ENCODE measurements at places on chromosomes 4 and X.

DNA sequence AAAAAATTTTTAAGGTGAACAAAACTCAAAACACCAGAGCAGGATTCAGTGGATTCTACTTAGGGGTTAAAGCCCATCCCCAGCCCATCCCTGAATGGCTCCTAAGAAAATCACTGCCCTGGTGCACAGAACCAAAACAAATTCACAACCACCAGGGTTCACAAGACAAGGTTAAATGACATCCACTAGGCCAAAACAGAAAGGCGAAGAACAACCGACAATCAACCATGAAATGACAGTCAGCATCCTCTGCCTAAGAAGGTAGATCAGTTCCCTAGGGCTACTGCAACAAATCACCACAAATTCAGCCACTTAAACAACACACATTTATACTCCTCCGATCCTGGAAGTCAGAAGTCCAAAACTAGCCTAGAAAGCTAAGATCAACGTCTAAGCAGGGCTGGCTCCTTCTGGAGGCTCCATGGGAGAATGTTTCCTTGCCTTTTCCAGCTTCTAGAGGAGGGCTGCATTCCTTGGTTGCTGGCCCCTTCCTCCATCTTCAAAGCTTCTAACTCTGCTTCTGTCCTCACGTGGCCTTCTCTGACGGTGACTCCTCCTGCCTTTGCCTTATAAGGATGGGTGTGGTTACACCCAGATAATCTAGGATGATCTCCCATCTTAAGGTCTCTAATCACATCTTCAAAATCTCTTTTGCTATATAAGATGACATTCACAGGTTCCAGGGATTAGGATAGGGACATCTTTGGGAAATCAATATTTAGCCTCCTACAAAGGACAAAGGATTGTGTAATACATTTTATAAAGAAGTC lies 1.8 kb downstream of the CCNQ start:
- H3K4me1 ChIP-seq: peaks cover 20% of the 10 kb centered on the region
- H3K27ac ChIP-seq: no peak overlapping the region
- H3K36me3 ChIP-seq: peaks cover 7% of the 10 kb centered on the region
- H3K27me3 ChIP-seq: no peaks in the 10 kb centered on the region
- H3K4me3 ChIP-seq: no peak overlapping the region
- no peak for DNase-seq

DNA sequence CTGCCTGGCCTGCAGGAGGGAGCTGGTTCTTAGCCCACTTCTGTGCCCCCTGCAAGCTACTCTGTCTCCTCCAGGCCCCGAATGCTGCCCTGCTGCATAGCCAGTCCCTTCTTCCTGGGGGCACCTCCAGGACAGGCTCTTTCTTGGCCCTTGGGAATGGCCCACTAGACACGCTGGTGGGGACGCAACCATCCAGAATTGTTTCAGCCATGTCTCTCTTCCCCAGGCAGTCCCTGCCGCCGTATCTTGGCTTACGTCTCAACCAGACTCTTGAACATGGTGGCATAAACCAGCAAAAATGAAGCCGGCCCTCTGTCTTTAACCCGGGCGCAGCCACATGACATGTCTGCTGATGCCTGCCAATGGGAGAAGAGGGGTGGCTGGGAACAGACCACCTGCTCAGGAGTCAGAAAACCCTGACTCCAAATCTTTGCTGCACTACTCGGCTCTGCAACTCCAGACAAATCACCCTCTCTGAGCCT lies 9.0 kb downstream of the LRPAP1 start:
- DNase-seq: no peak
- H3K27me3 ChIP-seq: no peaks in the 10 kb centered on the region
- H3K27ac ChIP-seq: no peak overlapping the region

GRCh38 chrX:154840856-154841255 lies 6.4 kb upstream of the SMIM9 start:
- no peaks in the 10 kb centered on the region for H3K36me3 ChIP-seq
- H3K27me3 ChIP-seq: no peaks in the 10 kb centered on the region
- no peaks in the 10 kb centered on the region for H3K4me1 ChIP-seq
- no peak overlapping the region for H3K4me3 ChIP-seq
- DNase-seq: no peak

DNA sequence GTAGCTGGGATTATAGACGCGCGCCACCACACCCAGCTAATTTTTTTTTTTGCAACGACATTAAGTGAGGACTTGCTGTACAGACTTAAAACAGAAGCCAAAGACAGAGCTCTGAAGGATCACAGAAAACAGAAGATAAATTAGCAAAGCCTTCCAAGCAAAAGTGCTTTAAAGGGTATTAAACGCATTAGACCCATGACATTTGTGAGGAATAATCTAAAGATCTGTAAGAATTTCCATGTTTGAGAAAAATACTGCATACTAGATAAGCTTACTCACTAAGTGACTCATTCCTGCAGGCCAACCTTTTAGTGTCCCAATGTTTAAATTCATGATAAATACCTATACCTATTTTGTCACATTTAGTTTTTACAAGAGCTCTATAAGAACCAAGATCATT lies 27.4 kb downstream of the SMARCA1 start:
- H3K4me3 ChIP-seq: no peak overlapping the region
- DNase-seq: no peak
- no peaks in the 10 kb centered on the region for H3K27me3 ChIP-seq
- H3K4me1 ChIP-seq: no peaks in the 10 kb centered on the region

- no peak within 1 kb of the TSS for H3K27ac ChIP-seq
- peaks cover 33% of the 10 kb centered on the region for H3K27me3 ChIP-seq
- H3K4me1 ChIP-seq: peaks cover 2% of the 10 kb centered on the region
- peak within 1 kb of the TSS; percentile 27 for H3K4me3 ChIP-seq
- DNase-seq: no peak
Observed at GRCh38 chrX:153494541-153495361, at the start of gene BGN. TSS of gene BGN (plus strand) at chrX:153494980. CDS start at chrX:153504632, 9,652 bp downstream.

DNA sequence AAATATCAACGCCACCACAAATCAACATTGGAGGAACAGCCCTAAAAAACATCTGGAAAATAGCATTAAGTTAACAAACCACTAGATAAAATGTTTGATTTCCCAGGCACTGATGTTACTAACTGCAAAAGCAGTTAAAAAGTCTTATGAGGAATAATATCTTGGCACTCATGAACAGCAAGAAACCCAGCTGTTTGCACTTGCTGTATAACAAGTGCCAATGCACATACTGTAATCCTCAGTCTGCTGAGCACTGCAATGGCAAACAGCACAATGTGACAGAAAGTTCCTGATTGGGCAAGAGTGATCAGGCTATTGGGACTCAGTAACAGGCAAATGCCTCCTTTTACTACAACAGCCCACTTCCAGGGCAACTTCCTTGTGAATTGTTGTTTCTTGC lies 20.8 kb upstream of the SEC24B start:
- H3K27ac ChIP-seq: no peak overlapping the region
- DNase-seq: no peak
- H3K27me3 ChIP-seq: no peaks in the 10 kb centered on the region
- no peak overlapping the region for H3K4me3 ChIP-seq
- H3K36me3 ChIP-seq: no peaks in the 10 kb centered on the region

DNA sequence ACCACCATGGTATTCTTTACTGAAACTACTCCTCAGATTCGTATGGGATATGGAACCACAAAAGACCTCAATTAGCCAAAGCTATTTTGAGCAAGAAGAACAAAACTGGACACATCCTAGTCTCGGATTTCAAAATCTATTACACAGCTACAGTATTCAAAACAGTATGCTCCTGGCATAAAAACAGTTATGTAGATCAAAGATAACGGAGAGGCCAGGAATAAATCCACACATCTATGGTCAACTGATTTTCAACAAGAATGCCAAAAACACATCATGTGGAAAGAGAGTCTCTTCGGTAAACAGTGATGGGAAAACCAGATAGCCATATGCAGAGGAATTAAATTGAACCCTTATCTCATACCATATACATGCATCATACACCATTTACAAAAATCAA lies 155.3 kb downstream of the SPCS3 start:
- H3K27ac ChIP-seq: no peak overlapping the region
- no peaks in the 10 kb centered on the region for H3K36me3 ChIP-seq
- H3K4me3 ChIP-seq: no peak overlapping the region
- H3K4me1 ChIP-seq: no peaks in the 10 kb centered on the region
- H3K27me3 ChIP-seq: no peaks in the 10 kb centered on the region

GRCh38 chr4:89616382-89616781 lies 220.6 kb downstream of the SNCA start:
- no peaks in the 10 kb centered on the region for H3K4me1 ChIP-seq
- H3K4me3 ChIP-seq: no peak overlapping the region
- no peaks in the 10 kb centered on the region for H3K36me3 ChIP-seq

GRCh38 chr4:134243742-134244713 lies 42.4 kb upstream of the PABPC4L start:
- no peak overlapping the region for H3K27ac ChIP-seq
- no peaks in the 10 kb centered on the region for H3K4me1 ChIP-seq
- no peak overlapping the region for H3K4me3 ChIP-seq
- H3K36me3 ChIP-seq: no peaks in the 10 kb centered on the region

GRCh38 chr4:95510877-95511276 lies 37.9 kb downstream of the UNC5C start:
- no peak overlapping the region for H3K27ac ChIP-seq
- H3K4me1 ChIP-seq: peaks cover 16% of the 10 kb centered on the region
- no peaks in the 10 kb centered on the region for H3K27me3 ChIP-seq
- no peak for DNase-seq

GRCh38 chr4:118898684-118899138 lies 10.1 kb downstream of the SYNPO2 start:
- H3K36me3 ChIP-seq: no peaks in the 10 kb centered on the region
- no peaks in the 10 kb centered on the region for H3K27me3 ChIP-seq
- no peak for DNase-seq
- H3K4me1 ChIP-seq: no peaks in the 10 kb centered on the region
- no peak overlapping the region for H3K27ac ChIP-seq

GRCh38 chr4:20575486-20575885 lies 124.8 kb upstream of the PACRGL start:
- no peaks in the 10 kb centered on the region for H3K36me3 ChIP-seq
- no peak overlapping the region for H3K27ac ChIP-seq
- no peak for DNase-seq
- H3K27me3 ChIP-seq: no peaks in the 10 kb centered on the region
- H3K4me3 ChIP-seq: no peak overlapping the region
- H3K4me1 ChIP-seq: no peaks in the 10 kb centered on the region

DNA sequence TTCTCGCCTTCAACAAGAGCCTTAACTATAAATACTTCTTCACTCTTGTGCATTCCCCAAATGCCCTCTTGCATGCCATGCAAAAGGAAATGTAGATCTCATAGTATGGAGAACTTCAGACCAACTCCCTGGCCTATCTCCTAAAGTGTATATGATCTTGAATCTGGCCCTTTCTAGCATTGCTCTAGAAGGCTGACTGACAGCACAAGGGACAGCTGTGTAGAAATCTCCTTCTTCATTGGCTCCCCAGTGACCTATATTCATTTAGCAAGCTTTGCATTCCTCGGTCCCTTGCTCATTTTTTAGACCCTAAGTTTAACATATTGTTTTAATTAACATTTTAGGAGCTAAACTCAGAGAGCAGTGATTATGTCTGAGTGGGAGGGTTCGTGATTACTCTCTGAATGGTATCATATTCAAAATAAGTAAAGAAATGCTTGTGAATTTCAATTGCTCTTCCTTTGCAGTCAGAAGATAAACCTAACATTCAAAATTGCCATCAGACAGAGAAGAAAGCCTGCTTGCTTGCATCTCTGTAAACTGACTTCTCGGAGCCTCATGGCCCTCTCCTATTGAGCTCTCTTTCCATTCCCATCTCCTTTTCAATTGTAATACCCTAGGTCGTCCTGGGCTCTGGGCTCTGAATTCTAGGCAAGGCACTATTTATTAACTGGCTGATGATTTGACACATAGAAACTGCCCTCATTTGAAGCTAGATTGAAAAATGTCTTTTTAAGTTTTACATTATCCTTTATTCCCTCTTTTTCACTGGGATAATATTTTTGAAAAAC lies 120.3 kb upstream of the PRKG2 start:
- H3K36me3 ChIP-seq: no peaks in the 10 kb centered on the region
- no peak overlapping the region for H3K4me3 ChIP-seq
- H3K27me3 ChIP-seq: no peaks in the 10 kb centered on the region
- H3K27ac ChIP-seq: no peak overlapping the region
- no peaks in the 10 kb centered on the region for H3K4me1 ChIP-seq

DNA sequence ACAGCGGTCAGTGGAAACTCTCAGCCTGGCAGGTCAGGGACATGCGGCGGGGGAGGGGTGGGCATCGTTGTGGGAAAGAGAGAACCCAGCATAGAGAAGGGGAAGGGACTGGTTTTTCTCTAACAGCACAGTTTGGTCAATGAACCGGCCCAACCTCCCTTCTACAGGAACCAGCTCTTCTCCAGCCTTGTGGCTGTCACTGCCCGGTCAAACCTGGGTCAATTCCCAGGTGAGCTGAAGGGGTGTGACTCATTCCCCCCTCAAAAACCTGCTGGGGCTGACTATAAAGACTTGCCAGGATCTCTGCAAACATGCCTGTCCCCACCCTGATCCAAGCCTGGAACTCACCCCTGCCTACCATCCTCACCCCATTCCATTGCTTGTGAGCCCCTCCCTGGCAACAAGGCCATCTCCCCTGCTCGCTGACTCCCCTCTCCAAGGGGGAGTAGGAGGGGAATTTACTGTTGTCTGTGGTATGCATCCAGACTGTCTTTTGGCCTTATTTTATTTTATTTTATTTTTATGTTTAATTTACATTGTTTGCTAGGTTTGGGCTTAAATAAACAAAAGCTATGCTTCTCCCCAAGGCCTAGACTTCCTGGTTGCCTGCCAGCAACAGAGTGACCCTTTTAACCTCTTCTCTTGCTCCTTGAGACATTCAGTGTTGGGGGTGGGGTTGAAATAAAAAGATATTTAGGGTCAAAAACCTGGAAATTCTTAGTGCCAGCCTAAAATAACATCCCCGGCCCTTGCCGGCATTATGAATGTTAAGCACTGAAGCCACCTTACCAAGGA lies 49.6 kb downstream of the TSC22D3 start:
- H3K27ac ChIP-seq: no peak overlapping the region
- DNase-seq: no peak
- H3K27me3 ChIP-seq: peaks cover 6% of the 10 kb centered on the region
- H3K4me1 ChIP-seq: peaks cover 11% of the 10 kb centered on the region
- H3K4me3 ChIP-seq: no peak overlapping the region

GRCh38 chrX:68596871-68597270 lies 50.6 kb upstream of the STARD8 start:
- no peaks in the 10 kb centered on the region for H3K27me3 ChIP-seq
- H3K36me3 ChIP-seq: no peaks in the 10 kb centered on the region
- no peak overlapping the region for H3K27ac ChIP-seq
- H3K4me1 ChIP-seq: no peaks in the 10 kb centered on the region

GRCh38 chrX:10310511-10310910 lies 153.7 kb downstream of the CLCN4 start:
- no peaks in the 10 kb centered on the region for H3K27me3 ChIP-seq
- DNase-seq: no peak
- no peaks in the 10 kb centered on the region for H3K36me3 ChIP-seq
- H3K27ac ChIP-seq: no peak overlapping the region
- no peaks in the 10 kb centered on the region for H3K4me1 ChIP-seq

GRCh38 chr4:62914758-62915157 lies 1494.5 kb downstream of the TECRL start:
- no peaks in the 10 kb centered on the region for H3K27me3 ChIP-seq
- no peaks in the 10 kb centered on the region for H3K4me1 ChIP-seq
- no peak for DNase-seq
- no peak overlapping the region for H3K27ac ChIP-seq
